Cortex of kidney (tissue), 1 donor: ENCODE measurements at places on chromosomes 2 and 18.

- DNase-seq: no peak
Measured at GRCh38 chr2:239711911-239712570, 311.2 kb upstream of the HDAC4 start.

DNA sequence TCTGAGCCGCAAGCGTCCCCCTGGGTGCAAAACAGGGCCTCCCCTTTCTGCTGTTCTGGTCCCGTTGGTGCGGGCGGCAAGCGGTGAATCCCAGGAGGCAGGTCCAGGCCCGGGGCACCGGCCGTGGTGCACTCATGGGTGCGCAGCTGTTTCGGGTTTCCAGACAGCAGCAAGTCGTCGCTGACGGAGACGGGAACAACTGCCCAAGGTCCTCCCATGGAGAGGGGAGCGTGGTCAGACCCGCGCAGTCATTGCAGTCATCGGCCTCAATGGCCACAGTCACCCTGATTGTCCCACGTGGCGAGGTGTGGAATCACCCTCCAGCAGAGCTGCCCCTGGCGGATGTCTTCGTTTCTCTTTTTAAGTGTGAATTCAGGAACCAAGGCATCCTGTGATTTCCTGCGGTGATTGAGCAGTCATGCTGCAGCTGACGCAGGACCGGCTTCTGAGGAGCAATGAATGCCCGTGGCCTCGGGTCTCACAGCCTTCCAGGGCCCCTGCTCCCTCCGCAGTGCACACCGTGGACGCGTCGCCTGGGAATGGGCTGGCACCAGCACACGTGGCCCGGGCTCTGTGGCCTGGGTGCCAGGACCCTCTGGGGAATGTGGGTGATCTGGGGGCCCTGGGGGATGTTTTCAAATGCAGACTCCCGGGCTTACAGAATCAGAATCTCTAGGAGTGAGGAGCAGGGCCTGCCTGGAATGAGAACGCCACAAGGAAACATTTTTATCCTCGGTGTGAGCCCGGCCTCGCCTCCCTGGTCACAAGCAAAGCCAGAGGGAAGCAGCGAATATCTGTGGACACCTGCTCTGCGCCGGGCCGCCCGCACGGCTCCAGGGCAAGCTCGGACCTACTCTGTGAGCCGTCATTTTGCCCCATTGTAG lies 244.2 kb upstream of the SALL3 start:
- no peak for DNase-seq

- no peak for DNase-seq
Measured at GRCh38 chr2:8457092-8457481, 224.8 kb upstream of the ID2 start.

GRCh38 chr2:209526561-209526960 lies 102.7 kb downstream of the MAP2 start:
- no peak for DNase-seq

DNA sequence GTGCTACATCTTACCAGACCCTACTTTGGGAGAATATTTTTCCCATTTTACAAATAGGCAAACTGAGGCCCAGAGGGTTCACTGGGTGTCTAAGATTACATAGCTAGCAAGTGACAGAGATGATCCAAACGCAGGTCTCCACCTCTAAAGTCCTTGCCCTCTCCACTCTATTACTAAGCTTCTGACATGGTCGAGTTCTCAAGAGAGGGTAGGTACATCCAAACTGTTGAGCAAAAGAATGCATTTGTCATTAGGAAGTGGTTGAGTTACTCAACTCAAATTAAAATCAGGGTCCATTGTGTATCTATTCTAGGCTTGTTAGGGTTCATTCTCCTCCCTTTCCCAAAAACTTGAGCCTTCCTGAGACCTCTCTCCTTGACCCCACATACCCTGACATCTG lies 680.6 kb upstream of the FANCL start:
- DNase-seq: no peak
